ENCODE measurements at places on chromosomes 4 and X.

DNA sequence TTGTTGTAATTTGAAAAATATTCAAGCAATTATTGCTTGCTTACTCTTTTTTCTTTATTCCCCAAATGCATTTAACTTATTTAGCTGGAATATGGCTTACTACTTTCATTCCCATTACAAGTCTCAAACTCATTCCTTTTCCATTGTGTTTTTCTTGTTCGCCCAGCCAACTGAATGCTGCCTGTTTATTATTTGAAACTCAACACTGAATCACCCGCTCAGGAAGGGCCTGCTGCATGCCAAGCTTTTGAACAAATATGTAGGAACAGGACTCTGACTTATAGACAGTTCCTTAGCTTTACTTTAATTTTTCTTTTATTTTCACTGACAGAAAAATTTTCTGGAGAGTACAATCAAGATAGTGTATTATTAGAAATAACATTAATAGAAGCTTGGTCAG is 12.9 kb downstream of the PCDH18 start:
- DNase-seq = no peak

- DNase-seq = no peak
These were observed 61.4 kb downstream of the HTRA3 start for GRCh38 chr4:8330821-8331574.

DNA sequence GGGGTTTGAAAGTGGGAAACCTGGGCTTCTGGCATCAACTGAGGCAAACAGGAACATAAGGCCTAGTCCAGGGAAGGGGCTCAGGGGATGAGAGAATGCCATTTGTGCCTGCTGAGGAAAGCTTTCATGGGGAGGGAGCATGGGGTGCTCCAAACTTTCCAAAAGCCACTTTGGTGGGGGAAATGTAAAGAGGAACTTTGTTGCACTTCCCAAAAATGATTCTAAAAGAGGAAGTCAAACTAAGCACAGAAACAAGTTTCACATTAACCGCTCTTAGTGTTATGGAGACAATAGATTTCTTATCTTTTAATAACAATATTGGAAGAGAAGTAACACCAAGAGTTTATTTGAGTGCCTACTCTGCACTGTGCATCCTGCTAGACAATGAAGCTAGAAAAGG is 32.3 kb downstream of the GAB3 start:
- no peak for DNase-seq

- DNase-seq = no peak
These were observed 231.7 kb downstream of the HS3ST1 start for GRCh38 chr4:11196927-11197522.

DNA sequence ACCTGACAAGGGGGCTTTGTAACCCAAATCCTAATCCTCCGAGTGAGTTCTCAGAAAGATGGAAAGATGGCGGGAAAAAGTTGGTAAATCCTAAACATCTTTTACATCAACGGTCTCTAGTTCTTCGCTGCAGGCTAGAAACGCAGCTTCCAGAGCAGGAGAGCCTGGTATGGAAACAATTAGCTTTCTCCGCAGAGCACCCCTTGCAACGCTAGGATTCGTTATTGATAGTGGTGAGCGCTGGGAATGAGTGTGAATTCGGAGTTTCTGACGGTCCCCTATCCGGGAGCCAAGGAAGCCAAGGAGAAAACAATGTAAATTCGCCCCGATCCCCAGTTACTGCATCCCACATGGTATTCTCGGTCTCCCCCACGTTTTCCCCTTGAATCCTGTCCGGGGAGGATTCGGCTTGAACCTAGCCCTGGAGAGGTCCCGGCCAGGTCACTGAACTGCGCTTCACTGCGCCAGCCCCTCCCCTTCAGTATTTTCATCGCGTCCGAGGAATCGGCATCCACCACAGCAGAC is 4.7 kb upstream of the NEUROG2 start:
- no peak for DNase-seq

DNA sequence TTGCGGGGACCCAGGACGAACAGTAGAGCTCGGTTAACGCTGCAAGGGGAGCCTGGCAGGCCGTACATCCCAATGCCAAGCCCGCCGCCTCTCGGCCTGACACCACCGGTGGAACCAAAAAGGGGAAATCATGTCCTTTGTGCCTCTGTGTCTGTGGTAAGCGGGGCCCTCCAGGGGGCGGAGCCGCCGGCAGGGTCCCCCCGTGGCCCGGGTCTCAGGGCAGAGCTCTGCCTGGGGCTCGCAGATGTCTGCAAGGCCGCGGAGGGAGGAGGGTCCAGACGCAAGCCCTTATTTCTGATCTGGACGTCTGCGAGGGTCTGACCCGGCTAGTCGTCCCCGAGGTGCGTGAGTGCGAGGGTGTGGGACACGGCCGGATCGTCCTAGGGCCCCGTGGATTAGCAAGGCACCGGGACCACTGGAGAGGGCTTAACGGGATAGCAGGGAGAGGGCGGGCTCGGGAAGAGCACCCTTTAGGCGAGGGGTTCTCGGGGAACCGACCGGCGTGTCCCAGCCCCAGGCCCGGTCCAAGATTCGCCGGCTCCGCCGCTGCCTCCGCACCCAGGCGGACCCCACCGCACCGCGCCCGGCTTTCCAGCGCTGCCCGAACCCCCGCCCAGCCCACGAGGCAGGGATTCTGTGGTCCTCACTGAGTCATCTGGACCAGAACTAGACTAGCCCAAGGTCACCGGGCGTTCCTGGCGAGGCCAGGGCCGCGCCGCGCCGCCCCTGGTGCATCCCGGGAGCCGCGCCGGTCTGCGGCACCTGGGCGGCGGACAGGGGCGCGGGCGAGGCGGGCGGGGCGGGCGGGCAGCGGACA is 863 bp upstream of the FAM193A start:
- no peak for DNase-seq

- peak; percentile 16 for DNase-seq
These were observed 56.1 kb downstream of the PLS3 start for GRCh38 chrX:115616943-115617563.

DNA sequence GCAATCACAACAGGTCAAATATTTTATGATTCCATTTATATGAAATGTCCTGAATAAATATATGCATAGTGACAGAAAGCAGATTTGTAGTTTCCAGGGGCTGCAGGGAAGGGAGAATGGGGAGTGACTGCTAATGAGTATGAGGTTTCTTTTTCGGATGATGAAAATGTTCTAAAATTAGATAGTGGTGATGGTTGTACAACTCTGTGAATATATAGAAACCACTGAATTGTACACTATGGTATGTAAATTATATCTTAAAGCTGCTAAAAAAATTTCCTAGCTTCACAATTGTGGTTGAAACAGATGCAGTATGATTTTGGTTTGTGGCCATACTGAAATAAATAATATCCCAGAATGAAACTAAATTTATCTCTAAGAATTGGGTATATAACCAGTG is 12.9 kb upstream of the IL2 start:
- DNase-seq = no peak

All from DMS79 treated with DMSO at 0.1 percent for 48 hours (cell line).